ENCODE measurements at places on chromosomes 16 and 17.

DNA sequence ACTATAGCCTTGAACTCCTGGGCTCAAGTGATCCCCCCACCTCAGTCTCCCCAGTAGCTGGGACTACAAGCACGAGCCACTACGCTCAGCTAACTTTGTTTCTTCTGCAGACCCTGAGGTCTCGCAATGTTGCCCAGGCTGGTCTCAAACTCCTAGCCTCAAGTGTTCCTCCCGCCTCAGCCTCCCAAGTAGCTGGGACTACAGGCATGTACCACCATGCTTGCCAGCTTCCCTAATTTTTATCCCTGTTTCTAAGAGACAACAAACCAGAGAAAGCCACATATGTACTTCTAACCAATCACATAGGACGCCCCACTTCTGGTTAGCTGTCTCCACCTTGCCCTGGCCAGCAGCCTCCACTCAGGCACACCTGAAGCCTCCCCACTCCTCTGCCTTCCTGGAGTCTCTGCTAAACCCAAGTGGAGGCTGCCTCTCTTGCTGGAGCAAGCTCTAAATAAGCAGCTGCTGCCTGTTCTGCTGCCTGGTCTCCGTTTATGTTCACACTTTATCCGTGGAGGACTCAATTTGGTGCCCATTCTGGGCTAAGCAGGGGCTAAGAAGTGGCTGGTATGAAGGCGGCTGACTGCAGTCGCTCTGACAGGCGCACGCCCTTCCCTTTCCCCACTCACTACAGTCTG is 24.7 kb downstream of the NSMCE1 start:
- DNase-seq: no peak

DNA sequence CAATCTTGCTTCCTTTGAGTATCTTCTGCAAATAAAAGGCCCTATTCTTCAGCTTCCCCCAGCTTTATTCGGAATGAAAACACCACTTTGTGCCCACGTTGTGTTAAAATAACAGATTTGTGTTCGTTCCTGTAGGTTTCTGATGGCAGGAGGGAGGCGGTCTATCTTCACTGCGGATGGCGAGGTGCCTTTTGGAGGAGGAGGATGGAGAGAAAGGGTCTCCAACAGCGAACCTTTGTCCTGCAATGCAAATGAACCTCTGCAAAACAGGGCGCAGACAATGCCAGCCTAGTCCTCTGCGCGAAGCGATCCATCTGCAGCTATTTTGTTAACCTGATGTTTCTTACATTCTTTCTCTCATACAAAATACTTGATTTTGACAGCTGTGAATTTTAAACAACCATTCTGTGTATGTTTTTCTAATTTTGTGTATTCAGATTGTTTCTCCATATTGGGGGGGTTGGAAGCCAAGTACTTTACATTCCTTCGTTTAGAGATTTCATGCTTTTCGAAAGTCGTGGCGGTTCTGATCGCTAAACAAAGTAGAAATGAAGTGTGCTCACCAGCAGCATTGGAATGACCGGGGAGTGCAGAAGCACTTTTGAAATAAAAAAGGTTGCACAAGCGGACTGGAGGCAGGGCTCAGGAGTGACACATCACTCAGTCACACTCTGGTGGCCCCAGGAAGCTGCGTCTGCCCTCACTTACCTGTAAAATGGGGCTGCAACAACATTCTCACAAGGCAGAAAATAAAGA is 279.0 kb upstream of the IRX5 start:
- no peak for DNase-seq

DNA sequence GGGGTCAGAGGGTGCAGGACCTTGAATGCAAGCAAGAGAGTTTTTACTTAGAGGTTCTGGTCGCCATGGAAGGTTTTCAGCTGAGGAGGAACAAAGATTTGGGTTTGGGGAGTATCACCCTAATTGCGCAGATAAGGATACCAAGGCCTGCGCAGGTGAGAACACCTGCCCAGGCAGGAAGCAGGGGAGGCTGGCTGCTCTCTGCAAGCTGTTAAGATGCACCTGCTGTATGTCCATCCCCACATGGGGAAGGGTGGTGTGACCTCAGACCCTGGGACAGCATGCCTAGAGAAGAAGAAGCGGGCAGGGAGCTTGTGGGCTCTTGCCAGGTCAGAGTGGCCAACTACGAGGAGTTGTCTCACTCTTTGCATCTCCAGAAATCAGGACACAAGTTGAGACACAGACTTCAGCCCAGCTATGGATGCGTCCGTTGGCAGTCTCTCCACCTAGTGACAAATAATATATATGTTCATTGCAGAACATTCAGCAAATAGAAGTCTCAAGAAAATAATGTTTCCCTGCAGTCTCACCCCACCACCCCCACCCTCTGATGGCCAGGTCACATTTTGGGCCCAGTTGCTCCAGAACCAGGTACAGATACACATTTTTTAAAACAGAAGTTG is 77.7 kb downstream of the SREBF1 start:
- DNase-seq: no peak

- no peak for DNase-seq
Observed at GRCh38 chr17:8674344-8675305, 44.1 kb upstream of the MYH10 start.

DNA sequence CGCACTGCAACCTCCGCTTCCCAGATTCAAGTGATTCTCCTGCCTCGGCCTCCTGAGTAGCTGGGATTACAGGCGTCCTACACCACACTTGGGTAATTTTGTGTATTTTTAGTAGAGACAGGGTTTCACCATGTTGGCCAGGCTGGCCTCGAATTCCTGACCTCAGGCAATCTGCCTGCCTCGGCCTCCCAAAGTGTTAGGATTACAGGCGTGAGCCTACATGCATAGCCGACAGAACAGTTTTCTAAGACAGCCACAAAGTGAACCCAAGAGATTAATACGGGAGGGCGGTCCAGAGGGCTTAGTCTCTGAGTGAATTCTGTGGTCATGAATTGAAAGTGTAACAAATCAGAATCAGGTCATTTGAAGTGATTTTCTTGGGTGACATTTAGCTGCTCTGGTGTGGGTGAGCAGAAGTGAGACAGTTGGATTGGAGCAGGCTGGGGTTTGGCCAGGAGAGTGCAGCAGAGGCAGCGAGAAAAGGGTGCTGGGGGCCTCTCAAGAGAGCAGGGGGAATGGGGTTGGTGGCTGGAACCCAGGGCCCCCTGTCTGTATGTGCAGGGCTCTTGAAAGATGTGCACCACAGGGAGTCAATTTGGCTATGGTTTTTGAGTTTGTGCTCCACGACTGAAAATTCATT is 231.4 kb upstream of the WSCD1 start:
- DNase-seq: no peak

GRCh38 chr17:59423137-59423724 is 91.8 kb downstream of the YPEL2 start:
- DNase-seq: no peak

GRCh38 chr17:21299981-21300600 is 15.6 kb downstream of the MAP2K3 start:
- DNase-seq: no peak

GRCh38 chr16:68379472-68380347 is 68.6 kb downstream of the SMPD3 start:
- DNase-seq: no peak

- no peak for DNase-seq
Observed at GRCh38 chr16:66953462-66954096, 7.5 kb upstream of the CES3 start.

- no peak for DNase-seq
Observed at GRCh38 chr16:81638286-81638945, 140.7 kb upstream of the PLCG2 start.

- peak; percentile 13 for DNase-seq
Observed at GRCh38 chr17:63911657-63912100, 621 bp upstream of the CSHL1 start.

- DNase-seq: no peak
Observed at GRCh38 chr16:9977333-9977897, 204.8 kb downstream of the GRIN2A start.

GRCh38 chr17:80671039-80671824 is 126.6 kb downstream of the RPTOR start:
- no peak for DNase-seq

- no peak for DNase-seq
Observed at GRCh38 chr17:59178266-59178985, 22.9 kb downstream of the PRR11 start.

- no peak for DNase-seq
Observed at GRCh38 chr17:56597495-56597990, 4.0 kb downstream of the NOG start.

GRCh38 chr16:73697336-73697735 is 599.3 kb upstream of the PSMD7 start:
- no peak for DNase-seq

DNA sequence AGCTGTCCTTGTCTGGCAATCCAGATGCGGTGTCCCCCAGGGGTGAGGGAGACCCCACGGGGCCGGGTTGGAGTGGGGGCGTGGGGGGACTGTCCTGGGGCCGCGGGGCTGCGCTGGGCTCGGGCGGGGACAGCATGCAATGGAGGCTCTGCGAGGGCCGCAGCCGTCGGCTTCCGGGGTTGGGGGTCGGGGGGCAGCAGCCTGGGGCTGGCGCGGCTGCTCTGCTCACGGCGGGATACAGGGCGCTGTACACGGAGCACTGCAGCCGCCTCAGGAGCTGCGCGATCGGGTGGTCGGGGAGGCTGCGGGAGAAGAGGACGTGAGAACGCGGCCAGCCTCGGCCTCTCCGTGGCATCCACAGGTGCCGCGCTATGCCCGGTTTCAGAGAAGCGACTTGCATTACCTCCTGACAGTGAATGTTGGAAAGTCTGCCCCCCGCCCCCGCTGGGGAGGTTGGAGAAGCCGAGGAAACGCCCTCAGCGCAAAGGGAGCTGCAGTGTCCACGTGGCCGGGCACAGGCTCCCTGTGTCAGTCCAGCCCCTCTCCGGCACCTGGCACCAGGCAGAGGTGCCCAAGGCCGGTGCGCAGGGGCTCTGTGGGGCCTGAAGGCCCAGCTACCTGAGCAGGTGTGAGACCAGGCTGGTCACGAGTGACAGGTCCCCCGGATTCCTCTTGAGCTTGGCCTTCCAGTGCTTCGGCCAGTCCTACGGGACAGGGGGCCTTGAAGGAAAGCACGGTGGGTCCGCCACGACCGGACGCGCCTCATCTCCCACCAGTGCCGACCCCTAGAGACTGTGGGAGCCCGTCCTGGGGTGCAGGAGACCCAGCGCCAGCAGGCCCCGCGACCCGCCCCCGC is 9.4 kb upstream of the SPATA2L start:
- DNase-seq: no peak

DNA sequence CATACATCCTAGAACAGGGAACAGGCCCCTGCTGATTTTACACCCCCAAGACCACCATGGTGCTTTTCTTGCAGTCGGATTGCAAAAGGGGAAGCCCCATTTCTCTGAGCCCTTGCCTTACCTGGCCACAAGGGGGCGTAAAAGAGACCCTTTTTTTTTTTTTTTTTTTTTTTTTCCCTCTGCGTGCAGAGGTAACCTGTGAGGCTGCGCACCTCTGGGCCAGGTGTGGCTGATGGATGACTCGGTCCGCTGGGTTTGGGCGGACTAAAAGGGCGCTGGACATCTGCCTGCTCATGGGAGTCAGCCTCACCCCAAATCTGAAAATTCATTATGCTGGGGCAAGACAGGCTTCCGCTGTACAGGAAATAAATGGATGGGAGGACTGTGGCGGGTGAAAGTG is 281.0 kb downstream of the CBLN1 start:
- DNase-seq: no peak

DNA sequence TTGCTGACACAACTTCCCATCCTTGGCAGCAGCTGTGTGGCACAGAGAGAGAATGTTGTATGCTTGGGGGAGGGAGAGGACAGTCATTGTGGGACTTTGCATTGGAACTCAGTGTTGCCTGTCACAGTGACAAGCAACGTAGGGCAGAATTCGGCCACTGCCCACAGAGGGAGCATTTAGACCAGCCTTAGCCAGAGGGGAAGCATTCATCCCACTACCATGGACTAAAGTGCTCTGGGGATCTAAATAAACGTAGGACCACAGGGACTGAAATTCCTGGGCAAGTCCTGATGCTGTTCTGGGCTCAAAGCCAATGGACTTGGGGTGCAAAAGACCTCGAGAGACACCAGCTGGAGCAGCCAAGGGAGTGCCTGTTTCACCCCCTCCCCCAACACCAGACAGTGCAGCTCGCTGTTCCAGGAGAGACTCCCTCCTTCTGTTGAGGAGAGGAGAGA is 44.9 kb downstream of the ABCA8 start:
- DNase-seq: no peak

All from GOT3 (cell line).